ENCODE measurements at places on chromosomes 7 and 10. TPM values are rescaled to one million over a fixed set of nuclear protein-coding genes. Genes with fewer than 3 reads are reported as not detected.

DNA sequence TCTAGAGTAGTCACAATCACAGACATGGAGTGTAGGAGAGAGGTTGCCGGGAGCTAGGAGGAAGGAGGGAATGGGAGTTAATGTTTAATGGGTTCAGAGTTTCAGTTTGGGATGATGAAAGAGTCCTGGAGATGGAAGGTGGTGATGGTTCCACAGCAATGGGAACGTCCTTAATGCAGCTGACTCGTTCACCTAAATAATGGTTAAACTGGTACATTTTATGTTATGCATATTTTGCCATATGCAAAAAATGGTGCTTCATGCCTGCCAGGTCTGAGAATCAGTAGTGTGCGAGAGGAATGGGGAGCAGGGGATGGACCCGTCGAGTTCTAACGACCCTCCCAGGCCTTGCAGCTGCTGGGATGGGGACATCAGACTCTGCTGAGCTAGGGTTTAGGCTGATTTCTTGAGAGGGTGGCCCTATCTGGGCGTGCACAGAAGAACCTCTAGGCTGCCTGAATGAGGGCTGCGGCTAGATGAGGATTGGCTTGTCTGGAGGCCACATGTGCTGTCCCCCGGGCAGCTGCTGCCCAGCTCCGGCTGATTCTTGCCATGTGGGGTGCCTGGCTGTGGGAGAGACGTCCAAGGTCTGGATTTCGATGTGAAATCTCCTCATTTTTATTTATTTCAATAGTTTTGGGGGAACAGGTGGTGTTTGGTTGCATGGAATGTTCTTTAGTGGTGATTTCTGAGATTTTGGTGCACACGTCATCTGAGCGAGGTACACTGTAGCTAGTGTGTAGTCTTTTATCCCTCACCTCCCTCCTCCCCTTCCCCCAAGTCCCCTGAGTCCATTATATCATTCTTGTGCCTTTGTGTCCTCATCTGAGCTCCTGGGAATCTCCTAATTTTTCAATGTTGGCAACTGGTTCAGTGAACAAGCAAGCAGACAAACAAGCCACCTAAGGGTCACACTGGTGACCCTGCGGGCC is 116.0 kb downstream of the GRK5 start:
- DNase-seq = no peak

DNA sequence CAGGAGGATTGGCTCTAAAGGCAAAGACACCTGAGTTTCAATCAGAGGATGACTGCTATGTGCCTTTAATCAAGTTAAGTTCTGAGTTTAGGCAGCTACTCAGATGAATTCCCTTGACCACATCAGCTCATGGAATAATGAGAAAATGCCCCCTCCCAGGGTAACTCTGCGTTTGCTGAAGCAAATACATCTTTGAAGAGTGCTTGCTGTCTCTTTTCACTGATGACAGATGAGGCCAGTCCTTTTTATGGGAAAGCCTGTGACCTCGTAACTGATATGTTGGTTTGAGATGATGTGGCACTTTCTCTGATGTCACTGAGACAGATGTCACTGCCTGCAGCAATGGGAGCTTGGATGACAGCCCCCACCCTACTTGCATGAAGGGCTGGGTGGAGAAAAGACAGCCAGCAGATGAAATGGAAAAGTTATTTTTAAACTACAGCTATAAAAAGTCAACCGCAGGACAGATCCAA is 43.7 kb upstream of the DGKI start:
- peak; percentile 43 for DNase-seq

DNA sequence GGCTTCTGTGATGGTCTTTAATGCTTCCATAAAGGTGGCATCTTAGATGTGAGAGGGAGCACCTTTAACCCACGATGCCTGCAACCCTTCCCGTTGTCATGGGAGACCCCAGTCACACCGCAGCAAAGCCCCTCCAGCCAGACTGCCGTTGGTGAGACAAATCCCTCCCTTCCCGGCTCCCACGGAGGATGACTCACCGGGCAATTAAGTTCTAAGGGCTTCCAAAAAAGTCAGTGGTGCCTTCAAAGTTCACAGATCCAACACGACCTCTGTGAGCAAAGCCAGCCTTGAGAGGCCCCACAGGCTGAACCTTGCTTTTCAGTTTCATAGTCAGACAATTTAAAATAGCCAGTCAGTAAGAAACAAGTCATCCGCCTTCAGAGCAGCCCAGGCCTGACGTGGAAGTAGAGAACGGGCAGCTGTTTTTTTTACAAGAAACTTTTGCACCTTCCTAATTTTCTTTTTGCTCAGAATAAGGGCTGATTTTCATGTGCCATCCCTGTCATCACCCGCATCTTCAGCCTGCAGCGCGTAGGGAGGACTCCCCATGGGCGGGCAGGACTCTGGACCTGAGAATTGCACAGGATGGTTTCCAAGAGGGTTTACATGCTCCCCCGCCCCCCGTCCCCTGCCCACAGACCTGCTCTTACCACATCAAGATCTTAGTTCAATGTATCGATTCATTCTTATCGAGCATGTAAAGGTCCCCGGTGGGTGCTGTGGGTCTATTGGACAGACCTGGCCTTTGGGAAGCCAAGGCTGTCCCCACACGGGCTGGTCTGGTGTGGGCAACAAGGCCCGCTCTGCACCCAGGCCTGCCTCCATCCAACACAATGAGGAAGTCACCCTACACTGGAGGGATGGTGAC is 333.9 kb downstream of the DNAJB6 start:
- no peak for DNase-seq

DNA sequence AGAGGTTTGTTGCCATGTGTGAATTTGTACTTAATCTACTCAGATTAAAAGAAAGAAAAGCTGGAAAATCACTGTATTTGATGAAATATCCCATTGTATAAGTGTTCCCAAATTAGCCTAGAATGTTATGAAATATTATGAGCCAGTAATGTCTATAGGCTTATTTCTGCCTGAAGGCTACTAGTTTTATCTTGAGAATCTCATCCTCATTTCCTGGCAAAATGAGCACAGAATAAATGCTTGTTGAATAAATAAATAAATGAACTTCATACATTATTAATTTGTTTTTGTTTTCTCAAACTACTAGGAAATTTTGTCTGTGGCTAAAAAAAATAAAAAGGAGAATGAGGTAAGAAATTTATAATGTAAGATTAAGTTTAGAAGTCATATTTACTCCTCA is 25.5 kb downstream of the HELLS start:
- no peak for DNase-seq

The NODAL gene
- total RNA-seq = not detected

- DNase-seq = no peak
Observed at GRCh38 chr10:122139627-122140170, 131.4 kb upstream of the BTBD16 start.

The CYP26A1 gene
- not detected for total RNA-seq

The ACBD7 gene
- 5.5 TPM for total RNA-seq

DNA sequence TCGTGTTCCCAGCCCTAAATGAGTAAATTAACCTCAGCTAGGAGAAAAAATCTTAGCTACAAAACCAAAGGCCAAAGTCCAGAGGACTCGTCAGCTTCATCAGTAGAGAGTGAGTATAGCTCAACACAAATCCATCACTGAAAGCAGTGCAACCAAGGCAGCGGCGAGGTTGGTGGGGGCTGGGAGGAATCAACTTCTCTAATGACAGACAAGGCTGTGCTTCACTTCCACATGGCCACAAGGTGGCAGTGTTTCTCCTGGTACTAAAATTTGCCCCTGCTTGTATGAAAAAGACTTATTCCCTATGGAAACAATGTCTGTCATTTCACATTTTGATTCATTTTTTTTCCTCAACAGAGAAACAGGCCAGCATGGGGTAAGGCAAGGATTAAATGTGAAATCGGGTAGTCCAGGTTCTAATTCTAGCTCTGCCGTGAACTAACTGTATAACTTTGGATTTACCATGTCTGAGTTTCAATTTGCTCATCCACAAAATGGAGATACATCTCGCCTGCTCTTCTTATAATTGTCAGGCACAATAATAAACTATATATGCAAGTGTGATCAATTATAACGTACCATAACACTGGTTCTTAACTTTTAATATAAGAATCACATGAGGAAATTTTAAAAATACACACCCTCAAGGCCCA is 39.3 kb downstream of the FAS start:
- DNase-seq = peak; percentile 74

The SCD gene
- 79.5 TPM for total RNA-seq

DNA sequence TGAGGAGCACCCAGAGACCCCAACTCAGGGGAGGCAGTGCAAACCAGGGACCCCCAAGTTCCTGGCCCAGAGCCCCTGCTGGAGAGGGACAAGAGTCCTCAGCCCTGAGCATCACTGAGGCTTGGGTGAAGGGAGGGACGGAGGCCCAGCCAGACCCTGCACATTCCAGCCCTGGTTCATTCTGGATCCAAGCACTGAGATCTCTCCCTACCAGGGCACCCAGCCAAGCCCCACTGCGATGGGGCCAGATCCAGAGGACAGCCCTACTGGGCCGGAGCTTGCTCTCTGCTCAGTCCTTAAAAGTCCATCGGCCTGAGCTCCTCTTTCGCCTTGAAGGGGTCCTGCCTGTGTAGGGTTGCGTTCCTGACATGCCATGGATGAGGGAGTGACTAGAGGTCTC is 40.5 kb upstream of the RABGEF1 start:
- no peak for DNase-seq

The DUSP5 gene
- total RNA-seq = 122 TPM

The IRF5 gene
- 23.1 TPM for total RNA-seq

The PTER gene
- total RNA-seq = 40.7 TPM

The IGF2BP3 gene
- 2.6 TPM for total RNA-seq

Measured in activated T-cell treated with anti-CD3 and anti-CD28 coated beads, Interleukin-2, amount 50 U/mL, for 72 hours (primary cell).